ENCODE measurements at places on chromosomes 11 and 22.

DNA sequence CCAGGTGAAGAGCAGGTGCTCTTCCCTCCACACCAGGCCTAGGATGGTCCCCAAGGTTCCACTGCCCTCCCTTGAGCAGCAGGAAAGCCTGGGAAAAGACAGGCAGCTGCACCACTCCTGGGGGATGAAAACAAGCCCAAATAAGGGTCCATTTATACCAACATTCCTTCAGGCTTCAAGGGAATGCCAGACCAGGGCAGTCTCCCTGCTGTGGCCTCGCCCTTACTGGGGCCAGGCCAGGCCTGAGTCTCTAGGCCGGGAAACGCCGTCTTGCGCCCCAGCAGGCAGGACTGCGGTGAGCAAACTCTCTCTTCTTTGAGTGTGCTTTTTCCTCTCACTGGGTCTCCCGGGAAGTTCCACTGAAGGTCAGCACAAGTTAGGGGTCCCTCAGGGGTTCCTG is 443.5 kb downstream of the SOX6 start:
- no peak for DNase-seq

DNA sequence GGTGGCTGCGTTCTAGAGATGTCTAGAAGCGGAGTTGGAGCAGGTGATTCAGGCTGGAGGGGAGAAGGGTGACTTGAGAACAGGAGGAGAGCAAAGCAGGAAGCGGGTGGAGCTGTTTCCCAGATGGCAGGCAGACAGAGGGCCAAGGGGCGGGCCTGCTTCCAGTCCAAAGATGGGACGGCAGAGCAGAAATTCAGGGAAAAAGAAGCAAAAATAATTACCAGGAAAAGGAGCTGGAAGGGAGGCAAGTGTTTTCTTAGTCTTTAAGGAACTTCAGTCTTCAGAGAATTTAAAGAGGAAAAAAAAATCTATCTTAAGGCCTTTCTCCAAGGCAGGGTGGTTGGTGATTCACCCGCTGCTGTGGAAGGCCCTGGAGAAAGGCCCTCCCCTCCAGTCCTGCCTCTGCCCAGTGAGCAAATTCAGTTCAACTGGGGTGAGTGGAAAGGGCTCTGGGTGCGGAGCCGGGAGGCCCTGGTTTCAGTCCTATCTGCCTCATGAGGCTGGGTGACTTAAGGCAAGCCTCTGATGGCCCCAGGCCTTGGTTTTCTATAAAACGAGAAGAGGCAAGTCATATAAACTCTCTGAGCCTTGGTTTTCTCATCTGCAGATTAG is 4.5 kb upstream of the CREB3L1 start:
- DNase-seq, result no peak

DNA sequence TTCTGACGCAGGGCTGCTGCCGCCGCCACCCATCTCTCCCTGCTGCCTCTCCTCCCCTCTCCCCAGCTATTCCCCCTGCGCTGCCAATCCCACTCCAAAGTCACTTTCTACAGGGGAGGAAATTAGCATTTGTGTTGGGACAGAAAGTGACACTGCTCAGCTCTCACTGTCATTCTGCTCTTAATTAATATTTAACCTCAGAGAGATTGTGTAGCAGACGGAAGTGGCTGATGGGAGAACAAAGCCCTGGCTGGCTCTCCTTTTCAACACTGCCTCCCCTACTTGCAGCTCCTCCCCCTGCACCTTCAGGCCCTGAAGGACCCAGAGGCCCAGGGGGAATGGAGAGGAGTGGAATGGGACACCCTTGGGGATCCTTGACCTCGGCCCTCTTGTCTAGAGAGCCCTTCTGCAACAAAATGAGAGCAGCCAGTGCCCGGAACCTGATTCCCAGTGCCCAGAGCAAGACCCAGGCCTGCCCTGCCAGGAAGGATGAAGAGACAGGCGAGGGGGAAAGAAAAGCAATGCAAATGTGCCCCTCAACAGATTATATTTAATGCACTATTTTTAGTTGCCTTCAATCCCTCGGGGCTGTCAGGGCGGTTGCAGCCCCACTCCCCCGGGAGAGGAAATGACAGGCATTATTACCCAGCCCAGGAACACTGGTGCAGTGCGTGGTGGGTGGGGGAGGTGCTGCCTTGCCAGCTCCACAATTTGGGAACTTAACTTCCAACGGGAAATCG is 14.6 kb upstream of the NRGN start:
- no peak for DNase-seq

DNA sequence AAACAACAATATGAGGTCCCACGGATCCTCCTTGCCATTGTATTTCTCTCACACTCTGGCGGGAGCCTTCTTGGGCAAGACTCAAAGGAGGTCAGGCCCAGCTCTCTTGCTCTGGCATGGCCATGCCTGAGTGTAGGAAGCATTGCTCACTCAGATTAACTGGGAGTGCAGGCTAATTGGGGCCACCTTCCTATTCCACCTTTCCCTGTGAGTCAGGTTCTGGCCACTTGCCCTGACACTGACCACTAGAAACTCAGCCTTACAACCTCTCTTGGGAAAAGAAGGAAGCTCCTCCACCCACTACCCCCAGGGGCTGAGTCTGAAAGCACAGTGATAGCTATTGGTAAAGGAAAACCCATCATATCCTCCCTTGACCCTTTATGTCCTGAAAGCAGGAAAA is 121.8 kb upstream of the NTM start:
- DNase-seq, result no peak

DNA sequence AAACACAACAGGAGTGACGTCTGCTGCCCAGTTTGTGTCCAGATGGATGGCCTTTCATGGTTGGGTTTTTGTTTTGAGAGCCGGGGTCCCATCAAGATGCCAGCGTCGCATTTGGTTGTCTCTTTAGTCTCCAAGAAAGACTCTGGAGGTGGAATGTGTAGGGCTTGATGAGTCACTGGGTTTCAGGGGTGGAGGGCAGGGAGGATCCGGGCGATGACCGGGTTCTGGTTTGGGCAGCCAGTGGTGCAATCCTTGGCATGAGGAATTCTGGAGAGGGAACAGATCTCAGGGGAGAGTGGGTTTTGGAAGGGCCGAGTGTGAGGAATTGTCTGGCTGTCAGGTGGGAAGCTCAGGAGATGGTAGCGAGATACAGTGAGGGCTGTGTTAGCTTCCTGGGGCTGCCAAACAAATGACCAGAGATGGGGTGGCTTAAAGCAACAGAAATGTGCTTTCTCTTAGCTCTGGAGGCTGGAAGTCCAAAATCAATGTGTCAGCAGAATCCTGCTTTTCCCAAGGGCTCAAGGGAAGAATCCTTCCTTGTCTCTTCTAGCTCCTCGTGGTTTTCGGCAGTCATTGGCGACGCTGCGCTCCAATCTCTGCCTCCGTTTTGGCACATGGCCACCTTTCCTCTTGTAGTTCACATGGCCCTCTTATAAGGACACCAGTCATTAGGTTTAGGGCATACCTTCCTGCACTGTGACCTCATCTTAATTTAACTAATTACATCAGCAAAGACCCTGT is 26.4 kb upstream of the PPFIA1 start:
- DNase-seq, result no peak

- no peak for DNase-seq
These were observed 21.4 kb upstream of the RASL10A start for GRCh38 chr22:29336751-29337490.

- DNase-seq, result no peak
These were observed 67.7 kb downstream of the CECR2 start for GRCh38 chr22:17436981-17437412.

DNA sequence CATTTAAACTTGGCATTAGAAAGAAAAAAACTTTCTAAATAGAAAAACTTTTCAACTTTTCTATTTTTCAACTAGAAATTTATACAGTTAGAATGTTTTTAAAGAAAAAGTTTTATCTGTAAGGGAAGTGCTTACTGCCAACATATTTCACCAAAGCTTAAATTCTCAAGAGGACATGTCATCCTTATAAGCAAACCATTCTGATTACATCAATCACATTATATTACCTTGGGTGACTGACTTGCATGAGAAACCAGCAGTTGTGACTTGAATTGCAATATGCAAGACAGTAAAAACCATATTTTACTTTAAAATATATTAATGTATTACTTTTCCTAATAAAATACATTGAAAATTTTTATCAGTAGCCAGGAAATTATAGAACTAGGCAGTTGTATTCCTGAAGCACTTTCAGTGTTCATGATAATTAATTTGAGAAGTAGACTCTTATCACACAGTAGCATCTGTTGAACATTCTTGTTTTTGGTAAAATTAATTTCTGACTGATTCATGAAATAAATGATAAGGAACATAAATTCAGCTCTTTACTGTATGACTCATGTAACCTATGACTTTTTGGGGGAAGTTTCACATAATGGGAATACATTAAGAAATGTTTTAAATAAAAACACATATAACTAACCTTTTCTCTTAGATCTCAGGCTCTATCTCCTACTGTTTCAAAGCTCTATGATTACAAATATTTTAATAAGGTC is 345.0 kb upstream of the CCDC179 start:
- no peak for DNase-seq

DNA sequence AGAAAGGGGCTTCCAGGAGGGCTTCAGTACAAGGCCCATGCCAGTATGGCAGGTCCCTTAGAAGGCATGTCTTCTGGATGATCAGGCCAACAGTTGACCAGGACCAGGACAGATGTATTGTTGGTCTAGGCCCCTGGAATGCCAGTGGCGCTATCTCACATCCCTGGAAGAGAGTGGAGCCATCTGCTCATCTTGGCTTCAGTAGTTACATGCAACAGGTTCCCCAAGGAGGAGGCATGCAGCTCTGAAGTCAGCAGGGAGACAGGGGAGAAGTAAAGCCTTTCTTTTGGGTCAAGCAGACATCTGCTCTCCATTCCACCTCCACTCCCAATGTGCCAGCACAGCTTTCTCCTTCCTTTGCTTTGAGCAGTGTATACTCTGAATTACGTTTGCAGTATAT is 244.1 kb downstream of the KIRREL3 start:
- DNase-seq, result no peak

- DNase-seq, result no peak
These were observed 62.5 kb downstream of the MACROD1 start for GRCh38 chr11:64103277-64103985.

DNA sequence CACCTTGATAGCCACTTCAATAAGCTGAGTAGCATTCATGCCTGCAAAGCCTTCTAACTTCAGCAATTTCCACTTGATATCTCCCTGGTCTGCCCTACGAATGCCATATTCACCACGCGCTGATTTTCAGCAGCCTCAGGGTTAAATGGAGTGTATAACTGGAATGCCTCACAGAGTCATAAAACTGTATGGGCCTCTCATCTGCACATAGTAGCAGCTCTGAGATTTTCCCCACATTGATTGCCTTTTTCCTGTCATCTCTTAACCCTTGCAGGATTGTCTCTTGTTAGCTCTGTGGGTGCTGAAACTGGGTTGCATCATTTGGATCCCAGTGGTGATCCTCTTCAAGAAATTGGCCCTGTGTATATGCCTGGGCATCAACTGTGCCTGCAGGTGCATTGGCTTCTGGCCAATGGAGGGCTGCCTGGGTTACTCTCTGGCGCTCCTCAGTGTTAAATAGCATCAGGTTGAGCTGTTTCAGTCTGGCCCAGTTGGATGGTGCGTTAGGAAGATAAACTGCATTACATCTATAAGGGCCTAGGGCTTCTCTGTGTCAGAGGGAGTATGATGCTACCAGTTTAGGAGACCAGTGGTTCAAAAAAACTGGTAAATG is 17.4 kb upstream of the GLYATL1 start:
- no peak for DNase-seq

GRCh38 chr22:47474464-47474863 is 712.0 kb downstream of the TBC1D22A start:
- DNase-seq, result no peak

DNA sequence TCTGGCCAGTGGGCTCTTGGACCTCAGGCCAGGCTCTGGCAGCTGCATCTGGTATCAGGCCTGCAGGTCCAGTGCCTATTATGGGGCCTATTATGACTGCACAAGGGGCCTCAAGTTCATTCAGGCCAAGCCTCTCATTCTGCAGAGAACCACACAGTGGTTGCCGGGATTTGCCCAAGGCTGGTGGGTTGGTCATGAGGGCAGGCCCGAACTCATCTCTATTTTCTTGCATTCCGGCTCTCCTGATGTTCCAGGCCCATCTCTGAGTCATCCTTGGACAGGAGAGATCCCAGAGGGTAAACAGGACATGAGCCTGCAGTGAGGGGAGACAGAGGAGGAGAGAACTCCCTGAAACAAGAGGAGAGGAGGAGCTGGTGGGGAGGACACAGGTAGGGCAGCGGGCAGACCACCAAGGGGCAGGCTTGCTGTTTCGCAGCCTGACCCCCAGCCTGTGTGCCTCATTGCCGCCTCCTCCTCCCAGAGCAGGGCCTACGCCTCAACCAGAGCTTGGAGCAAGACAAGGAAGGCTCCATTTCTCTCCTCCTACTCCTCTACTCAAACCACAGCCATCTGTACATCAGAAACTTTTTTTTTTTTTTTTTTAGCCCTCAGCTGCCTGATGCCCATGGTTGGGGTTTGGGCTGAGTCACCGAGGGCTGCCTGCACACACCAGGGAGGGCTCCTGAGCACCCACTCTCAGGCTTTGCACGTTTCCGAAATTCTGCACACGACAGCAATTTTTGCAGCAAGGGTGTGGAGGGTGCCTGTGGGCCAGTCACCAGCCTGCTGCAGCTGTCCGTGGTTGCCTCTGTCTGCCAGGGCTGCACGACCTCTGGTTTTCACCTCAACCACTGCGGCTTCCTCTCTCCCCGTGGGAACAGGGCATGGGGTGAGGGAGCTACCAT is 12.7 kb upstream of the TREH start:
- no peak for DNase-seq

GRCh38 chr11:78034623-78035022 is 11.5 kb upstream of the KCTD14 start:
- DNase-seq, result no peak

DNA sequence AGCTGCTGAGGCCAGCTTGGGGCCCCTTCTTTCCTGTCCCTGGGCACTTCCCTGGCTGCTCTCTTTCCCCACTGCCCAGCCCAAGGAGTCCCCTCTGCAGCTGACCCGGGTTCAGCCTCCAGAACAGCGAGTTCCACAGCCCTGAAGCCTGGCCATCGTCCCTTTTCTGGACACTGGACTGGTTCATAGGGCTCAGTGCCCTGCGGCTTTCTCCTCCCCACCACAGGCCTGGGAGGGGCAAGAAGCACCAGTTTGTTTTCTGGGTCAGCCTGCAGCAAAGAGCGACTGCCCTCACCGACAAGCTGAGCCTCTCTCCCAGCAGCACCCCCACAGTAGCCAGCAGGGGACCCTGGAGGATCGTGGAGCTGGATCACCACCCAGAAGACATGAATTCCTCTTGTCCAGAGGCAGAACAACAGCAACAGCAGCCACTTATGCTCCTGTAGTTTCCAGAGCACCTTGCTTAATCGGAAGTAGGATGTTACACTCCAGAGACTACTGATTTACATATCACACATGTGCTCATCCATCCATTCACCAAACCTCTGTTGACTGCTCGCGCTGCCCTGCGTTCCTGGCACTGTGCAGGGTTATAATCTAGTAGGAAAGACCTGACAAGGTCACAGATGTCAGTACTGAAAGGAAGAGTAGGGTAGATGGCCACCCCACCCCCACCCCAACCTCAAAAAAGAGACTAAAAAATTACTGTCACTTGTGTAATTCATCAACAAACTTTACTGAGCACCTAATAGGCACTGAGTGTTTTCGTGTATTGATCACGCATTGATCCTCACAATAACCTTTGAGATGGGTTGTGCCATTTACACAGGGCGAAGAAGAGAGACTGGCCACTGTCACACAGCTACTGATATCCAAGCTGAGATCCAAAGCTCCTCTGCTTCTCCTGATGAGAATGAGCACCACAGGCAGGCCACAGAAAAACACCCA is 13.0 kb upstream of the CXCR5 start:
- no peak for DNase-seq

Data from NCI-H510A (cell line).